ENCODE measurements at places on chromosomes 5 and 9.

GRCh38 chr5:59149271-59149670, 566.4 kb downstream of the RAB3C start:
- DNase-seq = no peak

- no peak for DNase-seq
Measured at GRCh38 chr5:91065496-91065895, 317.6 kb downstream of the ARRDC3 start.

- DNase-seq = no peak
Measured at GRCh38 chr5:22050931-22051330, 802.2 kb downstream of the CDH12 start.

DNA sequence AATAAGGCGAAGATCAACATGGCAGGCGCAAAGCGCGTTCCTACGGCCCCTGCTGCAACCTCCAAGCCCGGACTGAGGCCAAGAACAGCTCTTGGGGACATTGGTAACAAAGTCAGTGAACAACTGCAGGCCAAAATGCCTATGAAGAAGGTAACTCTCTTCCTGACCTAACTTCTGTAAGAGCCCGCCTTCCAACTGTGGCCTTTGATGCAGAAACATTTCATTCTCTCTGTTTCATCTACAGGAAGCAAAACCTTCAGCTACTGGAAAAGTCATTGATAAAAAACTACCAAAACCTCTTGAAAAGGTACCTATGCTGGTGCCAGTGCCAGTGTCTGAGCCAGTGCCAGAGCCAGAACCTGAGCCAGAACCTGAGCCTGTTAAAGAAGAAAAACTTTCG, 979 bp downstream of the CCNB1 start:
- DNase-seq = no peak

DNA sequence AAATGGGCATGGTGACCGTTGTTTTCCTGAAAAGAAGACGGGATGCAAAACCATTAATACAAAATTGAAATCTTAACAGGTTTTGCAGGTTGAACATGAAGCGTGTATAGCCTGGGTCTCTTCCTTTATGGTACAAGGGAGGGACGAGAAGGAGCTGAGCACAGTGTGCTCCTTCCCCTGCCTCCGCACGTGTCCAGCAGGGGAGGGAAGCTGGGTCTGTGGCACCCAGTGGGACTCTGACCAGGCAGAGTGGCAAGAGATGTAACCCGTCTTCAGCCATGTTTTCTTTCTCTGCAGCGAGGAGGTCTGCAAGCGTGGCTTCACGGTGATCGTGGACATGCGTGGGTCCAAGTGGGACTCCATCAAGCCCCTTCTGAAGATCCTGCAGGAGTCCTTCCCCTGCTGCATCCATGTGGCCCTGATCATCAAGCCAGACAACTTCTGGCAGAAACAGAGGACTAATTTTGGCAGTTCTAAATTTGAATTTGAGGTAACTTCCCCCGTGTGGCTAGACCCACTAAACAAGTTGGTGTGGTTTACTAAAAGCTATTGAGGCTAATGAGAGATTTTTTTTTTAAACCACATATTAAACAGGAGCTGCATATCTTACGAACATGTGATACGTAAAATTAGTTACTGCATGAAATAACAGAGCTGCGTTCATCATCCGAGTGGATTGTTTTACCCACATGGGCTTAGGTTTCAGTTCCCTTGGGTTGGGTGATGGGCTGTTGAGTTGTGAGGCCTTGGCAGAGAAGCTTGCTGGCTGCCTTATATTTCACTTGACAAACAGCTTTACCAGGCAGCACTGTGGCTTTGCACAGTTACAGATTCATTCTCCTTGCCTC, 143.7 kb downstream of the TRIO start:
- no peak for DNase-seq

DNA sequence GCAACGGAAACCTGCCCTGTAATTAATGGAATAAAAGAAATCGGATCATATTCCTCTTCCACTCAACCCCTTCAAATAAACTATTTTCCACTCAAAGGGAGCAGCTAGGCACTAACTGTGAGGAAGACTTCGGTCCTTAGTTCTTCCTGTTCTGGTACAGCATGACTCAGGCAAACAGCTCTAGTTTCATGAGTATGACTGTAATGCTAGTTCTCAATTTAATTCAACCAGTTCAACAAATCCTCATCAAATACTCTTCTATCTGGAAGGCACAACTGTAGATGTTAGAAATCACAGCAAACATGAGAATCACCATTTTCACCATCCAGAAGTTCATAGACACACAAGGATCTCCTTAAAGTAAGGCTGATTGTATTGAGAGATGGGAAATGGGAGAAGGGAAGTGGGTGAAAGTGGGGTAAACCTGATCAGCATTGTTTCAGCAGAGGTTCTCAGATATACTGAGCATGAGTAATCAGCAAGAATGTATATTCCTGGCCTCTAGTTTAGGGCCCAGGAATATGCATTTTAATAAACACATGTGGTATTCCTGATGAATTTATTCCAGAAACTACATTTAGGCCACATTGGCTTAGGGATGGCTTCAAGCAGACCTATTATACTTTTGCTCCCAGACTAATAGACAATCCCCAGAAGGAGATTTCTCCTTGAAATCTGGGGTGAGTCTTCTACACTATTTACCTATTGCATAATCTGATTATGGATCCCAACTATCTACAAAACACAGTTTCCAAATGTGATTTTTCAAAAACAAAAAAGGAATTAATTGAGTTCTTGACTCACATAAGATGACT, 141.1 kb upstream of the SLC12A2 start:
- no peak for DNase-seq

Measured in CD4-positive, alpha-beta T cell treated with Interleukin-2 at 100 ng/mL for 4 hours (primary cell).